ENCODE measurements at places on chromosomes 7 and 10.

DNA sequence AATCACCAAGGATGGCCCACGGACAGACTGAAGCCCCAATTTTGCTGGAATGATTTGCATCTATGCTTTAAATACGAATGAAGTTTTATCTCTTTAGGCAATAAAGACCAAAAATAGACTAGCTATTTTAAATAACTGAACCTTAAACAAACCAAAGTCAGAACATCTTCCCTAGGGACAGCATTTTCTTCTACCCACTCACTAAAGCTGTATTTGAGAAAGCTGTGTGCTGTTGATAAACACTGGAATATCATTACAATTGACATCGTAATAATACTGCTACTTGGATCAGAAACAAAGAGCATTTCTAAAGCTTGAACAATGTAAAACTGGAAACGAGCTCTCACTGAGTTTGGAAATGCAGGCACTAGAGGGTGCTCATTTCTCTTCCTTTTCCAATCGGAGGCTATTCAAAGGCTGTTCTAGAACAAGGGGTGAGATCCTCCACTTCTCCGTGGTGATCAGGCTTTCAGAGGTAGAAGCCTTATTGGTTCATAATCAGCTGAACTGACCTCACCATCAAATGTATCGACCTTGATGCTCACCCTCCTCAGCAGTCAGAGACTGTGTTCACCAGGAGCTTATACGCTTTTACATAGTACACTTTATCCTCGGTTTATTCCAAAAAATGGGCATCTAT lies 225.3 kb upstream of the PRSS1 start:
- DNase-seq, result no peak

- DNase-seq, result no peak
Observed at GRCh38 chr10:111207500-111207899, 130.7 kb downstream of the ADRA2A start.

DNA sequence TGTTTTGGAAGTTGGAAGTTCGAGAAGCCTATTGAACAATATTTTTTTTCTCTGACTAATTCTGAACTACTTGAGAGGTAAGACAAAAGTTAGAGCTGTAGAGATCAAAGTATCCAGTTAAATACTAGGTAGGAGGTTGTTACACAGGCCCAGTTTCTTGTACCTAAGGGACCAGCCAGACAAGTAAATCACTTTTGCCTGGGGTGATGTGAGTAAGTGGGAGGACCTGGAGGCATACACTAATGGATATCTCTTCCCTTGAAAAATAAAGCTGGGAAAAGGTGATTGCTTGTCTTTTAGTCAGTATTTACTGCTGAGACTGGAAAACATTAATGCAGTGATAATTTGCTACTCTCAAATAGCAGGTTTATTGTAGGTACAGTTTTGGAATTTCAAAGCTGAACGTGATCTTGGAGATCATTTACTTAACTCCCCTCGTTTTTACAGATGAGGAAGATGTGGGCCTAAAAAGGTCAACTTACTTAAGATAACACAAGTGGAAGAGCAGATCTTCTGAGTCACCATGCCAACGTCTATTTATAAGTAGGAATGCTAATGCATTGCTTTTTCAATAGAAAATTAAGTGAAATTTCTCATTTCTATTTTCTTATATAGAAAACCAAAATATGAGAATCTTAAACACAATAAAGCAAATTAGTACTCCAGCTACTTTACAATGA lies 181.3 kb downstream of the PPP1R9A start:
- DNase-seq, result no peak

- DNase-seq, result no peak
Observed at GRCh38 chr10:75435291-75435690, 3.9 kb downstream of the LRMDA start.

GRCh38 chr10:26365681-26366358 lies 72.3 kb upstream of the APBB1IP start:
- no peak for DNase-seq

- no peak for DNase-seq
Observed at GRCh38 chr7:86012971-86013370, 630.7 kb upstream of the GRM3 start.

DNA sequence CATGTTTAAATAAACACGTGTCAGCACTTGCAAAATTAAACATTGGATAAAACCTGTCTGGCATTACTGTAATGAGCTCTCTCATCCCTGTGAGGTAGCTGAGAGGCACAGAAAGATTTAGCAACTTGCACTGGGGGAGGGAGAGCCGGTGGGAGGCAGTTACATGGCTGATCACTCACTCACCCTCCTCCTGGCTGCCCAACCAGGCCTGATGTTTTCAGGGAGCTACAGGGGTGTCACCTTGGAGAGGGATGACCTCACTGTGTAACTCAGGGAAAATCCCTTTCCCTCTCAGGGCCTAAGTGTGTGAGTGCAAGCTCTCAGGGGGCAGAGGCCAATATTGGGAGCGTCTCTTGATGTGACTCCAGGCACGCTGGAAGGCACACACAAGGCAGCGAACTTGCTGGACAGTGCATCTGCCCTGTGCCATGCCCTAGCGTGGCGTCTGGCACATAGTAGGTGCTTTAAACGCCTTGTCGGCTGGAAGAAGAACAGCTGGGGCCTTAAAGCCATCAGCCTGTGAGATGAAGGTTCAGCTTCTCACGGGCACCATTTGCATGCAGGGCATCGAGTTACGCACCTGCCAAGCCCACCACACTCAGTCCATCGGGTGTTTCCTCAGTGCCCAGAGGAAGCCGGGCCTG lies 51.1 kb downstream of the ELFN1 start:
- DNase-seq, result no peak

GRCh38 chr7:116167177-116167576 lies 43.2 kb upstream of the TES start:
- DNase-seq, result no peak

DNA sequence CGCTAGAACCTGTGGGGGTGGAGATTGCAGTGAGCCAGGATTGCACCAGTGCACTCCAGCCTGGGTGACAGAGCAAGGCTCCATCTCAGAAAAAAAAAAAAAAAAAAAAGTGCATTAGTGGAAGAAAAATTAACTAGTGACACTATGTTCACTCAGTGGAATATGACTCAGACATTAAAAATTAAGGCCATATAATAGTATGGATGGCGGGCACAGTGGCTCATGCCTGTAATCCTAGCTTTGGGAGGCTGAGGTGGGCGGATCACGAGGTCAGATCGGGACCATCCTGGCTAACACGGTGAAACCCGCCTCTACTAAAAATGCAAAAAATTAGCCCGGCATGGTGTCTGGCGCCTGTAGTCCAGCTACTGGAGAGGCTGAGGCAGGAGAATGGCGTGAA lies 3.4 kb downstream of the PHYH start:
- no peak for DNase-seq

DNA sequence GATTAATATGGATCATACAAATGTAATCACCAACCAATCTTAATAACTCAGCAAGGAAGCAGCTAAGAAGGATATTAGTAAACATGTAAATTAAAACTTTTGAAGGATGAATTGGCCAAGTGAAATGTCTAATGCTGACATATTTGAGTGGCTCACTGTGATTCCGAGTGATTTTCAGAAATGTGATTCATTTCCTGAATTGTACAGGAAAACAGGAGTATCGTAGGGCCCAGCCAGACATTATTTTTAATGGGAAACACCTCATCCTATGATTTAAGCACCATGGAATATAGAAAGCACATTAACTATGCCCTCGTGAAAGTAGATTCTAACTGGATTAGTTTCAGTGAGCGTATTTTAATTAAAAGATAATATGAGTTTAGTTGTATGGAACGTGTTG lies 82.3 kb downstream of the LHFPL3 start:
- DNase-seq, result no peak

DNA sequence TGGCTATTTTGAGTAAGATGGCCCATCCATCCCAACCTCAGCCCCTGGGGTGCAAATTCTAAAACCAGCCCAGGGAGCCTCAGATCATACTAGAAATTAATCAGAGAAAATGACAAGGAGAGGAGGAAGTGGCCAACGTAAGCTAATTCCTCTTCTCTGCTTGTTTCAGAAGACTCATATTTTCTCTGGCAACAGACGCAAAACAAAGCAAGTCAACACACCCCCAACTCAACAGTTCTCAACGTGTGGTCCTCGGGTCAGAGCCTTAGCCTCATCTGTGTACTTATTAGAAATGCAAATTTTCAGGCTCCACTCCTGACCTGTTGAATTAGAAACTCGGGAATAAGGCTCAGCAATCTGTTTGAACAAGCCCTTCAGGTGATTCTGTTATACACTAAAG lies 413.9 kb upstream of the AUTS2 start:
- DNase-seq, result no peak

DNA sequence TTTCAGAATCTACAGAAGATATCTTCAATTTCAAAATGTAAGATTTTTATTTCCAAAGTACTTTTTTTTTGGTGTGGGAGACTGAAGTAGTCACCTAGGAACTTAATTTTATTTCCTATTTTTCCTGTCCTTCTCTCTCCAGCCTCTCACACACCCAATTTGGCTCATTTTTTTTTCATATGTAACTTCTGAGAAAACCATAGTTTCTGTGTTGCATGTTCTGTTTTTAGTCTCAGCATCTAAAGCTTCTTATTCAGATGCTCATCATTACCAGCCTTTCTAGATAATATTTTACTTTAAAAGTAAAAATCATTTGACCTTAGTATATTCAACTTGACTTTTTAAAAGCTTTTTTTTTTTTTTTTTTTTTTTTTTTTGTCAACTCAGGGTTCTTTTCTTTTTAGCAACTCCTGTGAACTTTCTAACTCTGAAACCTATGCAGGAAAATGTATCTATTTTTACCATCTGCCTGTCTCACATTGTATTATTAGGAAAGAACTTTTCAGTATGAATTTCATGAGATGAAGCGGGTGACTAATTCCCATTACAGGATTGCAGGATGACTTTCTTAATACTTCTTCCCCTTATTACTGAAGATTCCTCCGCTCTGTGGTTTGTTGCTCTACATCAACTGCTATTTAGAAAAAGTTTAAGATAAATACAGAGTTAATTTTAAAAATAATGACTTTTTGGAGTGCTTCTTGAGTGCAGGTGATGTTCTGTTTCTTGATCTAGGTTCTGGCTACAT lies 73.6 kb upstream of the LSM8 start:
- DNase-seq, result no peak

GRCh38 chr7:84195295-84196060 lies 889 bp upstream of the SEMA3A start:
- DNase-seq, result no peak

DNA sequence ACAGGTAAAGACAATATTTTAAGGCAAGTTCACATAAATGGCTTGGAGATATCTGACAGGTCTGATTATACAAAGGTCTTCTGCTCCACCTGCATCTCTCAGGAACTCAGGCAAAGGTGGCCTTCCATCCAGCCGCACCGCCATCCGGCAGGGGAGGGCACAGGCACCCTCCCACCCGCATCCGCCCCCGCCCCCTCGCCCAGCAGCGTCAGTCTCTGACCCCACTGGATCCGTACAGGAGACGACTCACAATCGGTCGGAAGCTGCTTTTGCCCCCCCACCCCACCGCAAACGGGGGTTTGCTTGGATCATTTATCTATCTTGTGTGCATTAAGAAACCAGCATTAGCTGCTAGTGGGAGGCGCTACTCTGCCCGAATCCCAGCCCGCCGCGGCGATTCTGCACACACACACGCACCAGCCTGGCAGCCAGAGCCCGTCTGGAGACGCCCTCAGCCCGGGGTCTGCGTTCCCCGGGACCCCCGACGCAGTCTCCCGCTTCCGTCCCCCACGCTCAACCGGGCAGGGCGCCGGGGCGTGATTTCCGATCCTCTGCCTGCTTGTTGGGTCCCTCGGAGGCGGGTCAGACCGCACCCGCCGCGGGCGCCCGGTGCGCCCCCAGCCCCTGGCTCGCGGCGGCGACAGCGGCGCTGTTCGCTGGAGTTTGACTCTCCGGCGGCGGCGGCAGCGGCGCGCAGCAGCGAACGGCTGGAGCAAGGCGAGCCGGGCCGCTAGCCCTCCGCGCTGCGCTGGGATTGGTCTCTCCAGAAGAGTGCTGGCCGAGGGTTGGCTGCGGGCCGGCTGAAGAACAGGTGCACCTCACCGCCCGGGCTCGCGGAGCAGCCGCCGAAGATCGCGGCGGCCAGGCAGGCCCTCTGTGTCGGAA lies 820 bp upstream of the NRG3 start:
- DNase-seq, result no peak

- peak; percentile 31 for DNase-seq
Observed at GRCh38 chr7:149496642-149497391, 792 bp downstream of the ZNF746 start.

DNA sequence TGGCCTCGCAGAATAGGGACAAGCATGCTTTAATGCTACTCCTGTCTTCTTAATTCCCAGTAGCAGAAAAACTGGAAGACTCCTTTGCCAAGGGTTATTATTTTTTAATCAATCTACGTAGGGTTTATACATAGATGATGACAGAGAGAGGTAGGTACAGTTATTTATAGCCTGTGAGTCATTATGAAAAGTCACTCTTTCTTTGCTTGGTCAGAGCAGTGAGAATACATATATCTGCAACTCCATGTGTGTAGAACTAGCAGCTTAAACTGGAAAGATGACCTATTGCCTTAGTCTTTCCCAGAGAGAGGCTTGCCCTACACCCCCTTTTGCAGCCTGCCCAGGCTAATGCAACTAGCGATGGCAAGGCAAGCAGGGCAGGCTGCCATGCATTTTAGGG lies 1050.6 kb downstream of the NRG3 start:
- DNase-seq, result no peak
